8988T (cell line): ENCODE measurements at places on chromosomes 6 and 20.

- peak; percentile 90 for DNase-seq
Measured at GRCh38 chr6:169701954-169702839, at the start of the genes C6orf120 and WDR27. Gene C6orf120, plus strand, starts transcription at chr6:169702126. Its CDS starts 334 bp downstream, at chr6:169702460. Gene WDR27, minus strand, starts transcription at chr6:169702029. Its CDS starts 13,024 bp downstream, at chr6:169689005.

GRCh38 chr6:32436995-32437836 is 2.5 kb upstream of the HLA-DRA start:
- DNase-seq: no peak

DNA sequence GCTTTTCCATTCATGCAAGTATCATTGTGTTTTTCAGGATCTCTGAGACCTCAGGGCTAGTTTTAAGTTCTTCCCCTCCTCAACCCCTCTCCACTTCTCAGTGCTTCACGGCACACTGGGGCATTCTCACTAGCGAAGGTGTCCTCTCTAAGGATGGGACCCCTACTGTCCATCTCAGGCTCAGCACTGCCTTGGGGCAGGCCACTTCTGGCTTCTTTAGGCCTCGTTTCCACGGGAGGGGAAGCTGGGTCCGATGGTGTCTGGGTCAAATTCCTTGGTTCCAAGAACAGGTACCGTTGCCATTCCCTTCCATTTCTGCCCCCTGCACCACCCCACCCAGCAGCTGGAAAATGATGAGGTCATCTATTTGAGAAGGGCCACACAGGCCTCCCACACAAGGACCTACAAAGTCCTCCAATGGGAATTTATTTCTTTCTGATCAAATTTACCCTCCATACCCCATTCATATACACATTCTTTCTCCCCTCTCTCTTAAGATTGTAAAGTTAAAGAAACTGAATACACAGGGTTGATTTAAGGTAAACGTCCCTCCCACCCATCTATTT is 17.2 kb downstream of the GNAS start:
- DNase-seq: no peak

- DNase-seq: no peak
Measured at GRCh38 chr6:89734526-89734925, 85.1 kb downstream of the MDN1 start.

DNA sequence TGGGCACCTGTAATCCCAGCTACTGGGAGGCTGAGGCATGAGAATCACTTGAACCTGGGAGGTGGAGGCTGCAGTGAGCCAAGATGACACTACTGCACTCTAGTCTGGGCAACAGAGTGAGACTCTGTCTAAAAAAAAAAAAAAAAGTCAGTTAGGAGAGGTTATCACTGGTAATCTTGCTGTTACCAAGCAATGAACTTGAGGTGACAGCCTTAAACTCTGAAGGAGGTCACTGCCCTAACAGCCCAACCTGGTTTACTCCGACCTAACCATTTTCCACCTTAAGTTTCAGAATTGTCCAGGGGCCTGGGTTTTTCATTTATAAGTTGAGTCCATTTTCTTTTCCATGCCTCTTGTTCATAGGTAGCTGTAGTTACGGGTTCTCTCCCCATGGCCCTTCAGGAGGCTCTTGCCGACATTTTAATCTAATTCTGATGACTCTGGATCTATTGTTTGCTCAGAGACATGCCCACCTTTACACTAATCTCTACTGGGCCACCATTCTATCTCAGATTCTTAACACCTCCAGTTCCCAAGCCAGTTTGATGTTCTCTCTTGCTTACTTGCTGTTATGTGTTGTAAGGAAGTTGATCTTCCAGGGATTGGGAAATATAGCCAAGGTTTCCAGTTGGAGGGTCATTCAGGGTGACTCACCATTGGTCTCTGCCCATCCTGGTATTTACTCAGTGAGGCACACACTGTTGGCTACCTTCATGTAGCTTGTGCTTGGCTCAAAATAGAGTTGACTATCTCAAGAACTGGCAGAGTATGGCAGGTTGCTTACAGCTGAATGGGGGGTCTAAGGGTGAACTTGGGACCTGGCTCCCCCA is 29.1 kb downstream of the SHLD1 start:
- DNase-seq: no peak

DNA sequence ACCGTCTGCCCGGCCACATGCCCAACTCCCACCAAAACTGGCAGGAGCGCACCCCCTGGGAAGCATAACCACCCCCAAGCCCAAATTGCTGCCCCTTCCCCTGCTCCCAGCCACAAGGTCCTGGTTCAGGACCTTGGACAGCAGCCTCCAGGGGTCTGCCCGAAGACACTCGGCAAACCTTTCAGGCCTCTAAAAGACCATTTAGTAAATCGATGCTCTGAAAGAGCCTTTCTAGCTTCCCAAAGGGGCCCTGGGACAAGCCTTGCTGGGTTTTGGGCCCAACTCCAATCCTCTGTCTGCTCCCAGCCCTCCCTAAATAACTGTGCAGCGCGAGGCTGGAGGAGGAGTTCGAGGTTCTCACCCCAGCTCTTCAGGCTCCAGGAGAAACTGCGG is 30.5 kb downstream of the GRM4 start:
- no peak for DNase-seq

DNA sequence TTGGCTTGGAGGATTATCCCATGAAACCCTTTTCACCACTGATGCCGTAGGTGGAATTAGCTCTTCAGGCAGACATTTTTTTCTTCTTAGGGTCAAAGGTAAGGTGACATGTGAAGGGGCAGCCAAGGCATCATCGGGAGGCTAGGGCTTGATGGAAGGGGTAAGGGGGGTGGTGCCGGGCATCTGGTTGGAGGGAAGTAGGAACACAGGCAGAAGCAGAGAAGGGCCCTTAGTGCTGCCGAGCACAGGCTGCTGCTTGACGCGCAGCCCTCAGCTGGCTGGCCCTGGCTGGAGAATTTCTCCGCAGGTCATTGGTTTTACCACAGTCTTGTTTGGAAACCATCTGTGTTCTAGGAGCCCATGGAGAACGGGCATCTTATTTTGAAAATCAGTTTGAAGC is 54.7 kb downstream of the TRAF3IP2 start:
- DNase-seq: no peak

- DNase-seq: no peak
Measured at GRCh38 chr6:150029749-150030148, 4.4 kb upstream of the RAET1L start.

- DNase-seq: peak; percentile 61
Measured at GRCh38 chr6:149990661-149991471, 27.1 kb downstream of the ULBP1 start.

GRCh38 chr20:63976980-63977738 is 2.3 kb downstream of the SAMD10 start:
- DNase-seq: peak; percentile 27

- no peak for DNase-seq
Measured at GRCh38 chr6:21193790-21194475, 399.6 kb upstream of the SOX4 start.

- no peak for DNase-seq
Measured at GRCh38 chr6:99434702-99435530, 9.8 kb upstream of the PNISR start.

- no peak for DNase-seq
Measured at GRCh38 chr6:136880748-136881460, 41.2 kb upstream of the SLC35D3 start.

- no peak for DNase-seq
Measured at GRCh38 chr6:14655201-14656061, 537.9 kb downstream of the CD83 start.

GRCh38 chr6:149454346-149454848 is 30.4 kb downstream of the ZC3H12D start:
- no peak for DNase-seq

DNA sequence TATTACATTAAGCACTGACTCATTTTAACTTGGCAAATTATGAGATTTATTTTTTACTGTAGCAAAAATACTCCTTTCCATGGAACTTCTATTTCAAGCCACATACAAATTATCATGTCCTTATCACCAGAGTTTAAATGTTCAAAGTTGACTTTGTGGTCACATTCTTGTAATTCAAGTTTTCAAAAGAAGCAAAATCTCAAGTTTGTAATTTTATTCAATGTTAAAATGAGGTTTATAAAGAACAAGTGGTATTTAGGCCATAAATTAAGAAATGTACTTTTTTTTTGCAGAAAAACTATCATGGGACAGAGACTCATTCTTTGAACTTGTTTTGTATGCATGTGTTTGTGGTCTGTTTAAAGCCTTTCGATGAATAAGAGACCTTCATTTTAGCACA is 811.5 kb downstream of the TENT5A start:
- DNase-seq: no peak

DNA sequence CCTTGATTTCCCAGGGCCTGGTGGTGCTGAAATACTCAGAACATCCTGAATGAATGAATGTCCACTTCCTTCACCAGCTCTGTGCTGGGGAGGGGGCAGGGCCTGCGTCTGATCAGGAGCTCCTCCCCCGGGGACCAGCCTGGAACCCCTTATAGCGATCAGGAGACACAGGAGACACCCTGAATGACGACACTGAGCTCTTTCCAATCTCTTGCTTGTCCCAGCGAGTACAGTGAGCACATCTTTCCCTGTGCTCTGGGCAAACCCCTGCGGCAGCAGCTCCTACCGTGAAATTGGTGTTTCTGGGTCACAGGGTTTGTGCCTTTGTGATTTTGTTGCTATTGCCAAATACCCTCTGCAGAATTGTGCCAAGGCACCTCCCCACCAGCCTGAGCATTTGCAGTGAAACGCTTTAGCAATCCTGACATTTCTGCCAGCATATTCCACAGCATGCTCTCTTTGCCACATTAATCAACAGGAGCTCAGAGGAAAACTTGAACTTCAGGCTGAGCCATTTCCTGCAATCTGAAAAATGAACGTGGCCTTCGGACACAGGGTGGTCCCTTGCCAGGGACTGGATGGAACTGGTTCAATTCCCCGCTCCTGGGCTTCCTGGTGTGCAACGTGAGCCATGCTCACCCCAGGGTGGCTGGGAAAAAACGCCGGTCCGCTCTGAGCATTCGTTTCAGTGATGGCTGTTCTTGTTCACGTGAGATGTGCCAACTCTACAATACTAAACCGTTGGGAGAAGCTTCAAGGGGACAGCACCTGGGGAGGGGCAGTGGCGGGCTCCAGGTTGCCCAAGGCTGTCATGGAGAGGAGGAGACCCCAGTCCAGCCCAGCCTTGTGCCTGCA is 23.1 kb upstream of the MRGBP start:
- no peak for DNase-seq

DNA sequence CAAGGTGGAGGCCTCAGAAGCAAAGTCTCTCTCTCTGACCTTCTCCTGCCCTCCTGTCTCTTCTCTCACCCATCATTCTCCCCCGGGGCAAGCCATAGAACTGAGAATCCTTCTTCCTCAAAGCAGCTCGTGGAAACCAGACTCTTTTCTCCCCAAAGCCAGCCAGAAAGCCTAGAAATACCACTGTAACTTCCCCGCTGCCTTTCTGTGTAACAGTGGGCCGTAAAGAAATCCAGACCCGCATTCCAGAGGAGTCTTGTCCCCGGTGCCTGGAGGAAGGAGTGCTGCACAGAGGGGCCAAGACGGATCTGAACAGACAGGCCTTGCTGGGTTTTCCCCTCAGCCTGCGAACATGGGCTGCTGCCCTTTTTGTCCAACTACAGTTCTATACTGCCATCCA is 977 bp upstream of the SLC22A2 start:
- DNase-seq: no peak

DNA sequence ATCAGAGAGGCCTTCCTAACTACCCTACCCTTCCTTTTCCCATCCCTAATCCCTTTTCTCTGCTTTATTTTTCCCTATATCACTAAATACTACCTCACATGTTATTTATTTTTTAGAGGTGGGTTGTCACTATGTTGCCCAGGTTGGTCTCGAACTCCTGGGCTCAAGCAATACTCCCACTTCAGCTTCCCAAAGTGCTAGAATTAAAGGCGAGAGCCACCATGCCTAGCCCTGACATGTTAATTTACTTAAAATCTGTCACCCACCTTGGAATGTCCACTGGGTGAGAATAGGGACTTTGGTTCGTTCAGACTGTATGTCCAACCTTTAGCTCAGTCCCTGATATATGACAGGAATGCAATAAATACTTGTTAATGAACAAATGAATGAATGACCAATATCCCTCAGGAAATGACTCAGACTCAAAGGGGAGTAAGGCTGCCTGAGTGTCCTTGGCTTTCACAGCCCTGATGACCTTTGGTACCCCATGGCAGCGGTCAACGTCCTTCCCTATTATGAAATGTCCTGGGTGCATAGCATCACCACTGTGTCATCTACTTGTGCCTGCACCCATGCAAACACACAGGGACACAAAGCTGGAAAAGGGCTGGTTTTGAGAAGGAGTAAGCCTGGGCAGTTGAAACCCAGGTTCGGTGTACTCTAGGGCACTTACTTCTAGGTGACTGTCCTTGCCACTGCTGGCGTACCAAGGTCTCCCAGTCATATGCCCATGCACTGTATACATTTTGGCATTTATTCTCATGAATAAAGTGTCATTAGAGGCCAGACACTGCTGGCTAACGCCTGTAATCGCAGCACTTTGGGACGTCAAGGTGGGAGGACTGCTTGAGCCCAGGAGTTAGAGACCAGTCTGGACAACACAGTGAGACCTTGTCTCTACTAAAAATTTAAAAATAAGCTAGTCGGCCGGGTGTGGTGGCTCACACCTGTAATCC is 26.5 kb downstream of the BCL2L1 start:
- no peak for DNase-seq

GRCh38 chr20:5737966-5738365 is 12.2 kb upstream of the SHLD1 start:
- DNase-seq: no peak

GRCh38 chr6:124881898-124882578 is 80.2 kb upstream of the RNF217 start:
- no peak for DNase-seq

DNA sequence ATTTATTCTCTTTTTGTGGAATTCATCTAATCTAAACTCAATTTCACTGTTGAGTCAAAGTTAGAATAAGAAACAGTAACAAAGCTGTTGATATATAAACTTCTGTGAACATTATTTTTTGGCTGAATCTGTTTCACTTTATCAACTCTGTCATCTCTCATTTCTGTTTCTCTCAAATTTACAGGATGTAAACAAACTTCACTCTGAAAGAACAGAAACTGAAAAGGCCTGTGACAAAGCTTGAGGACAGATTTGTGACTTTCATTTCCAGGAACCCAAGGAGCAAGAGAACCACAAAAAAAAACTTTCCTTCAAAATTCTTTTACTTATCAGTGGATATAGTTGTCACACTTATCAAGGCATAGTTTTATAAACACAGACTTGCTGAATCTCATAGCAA is 447.9 kb upstream of the OPRM1 start:
- DNase-seq: no peak

DNA sequence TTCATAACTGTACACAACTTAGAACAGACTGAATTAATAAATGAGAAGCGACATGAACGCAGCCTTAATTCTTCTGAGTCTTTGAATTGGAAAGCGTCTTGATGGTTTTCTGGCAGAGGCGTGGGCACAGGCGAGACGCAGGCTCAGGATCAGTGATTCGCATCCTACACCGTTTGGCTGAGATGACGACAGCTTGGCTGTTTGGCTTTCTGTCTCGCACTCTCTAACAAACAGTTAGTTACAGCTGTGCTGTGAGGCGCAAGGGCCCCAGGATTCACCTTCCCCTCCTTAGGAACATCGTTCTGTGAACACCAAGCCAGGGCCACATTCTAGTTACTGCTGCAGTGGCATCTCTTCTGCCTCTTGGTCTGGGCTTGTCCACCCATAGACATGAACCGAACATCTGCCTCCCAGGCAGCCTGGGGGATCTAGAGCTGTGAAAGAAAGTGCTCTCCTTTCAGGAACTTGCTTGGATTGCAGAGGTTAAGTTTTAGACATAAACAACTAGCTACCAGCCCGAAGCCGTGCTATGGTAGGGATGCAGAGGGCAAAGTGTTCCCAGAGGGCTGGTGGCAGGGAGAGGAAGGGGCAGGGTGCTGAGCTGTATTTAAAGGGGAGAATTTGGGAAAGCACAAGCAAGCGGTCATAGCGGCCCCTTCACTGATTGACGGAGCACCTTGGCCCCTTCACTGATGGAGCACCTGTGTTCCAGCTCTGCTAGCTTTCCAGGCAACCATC is 49.6 kb downstream of the TCP11 start:
- no peak for DNase-seq
